ENCODE measurements at places on chromosomes 7 and 10.

- no peak for DNase-seq
These were observed 2.3 kb upstream of the FSCN3 start for GRCh38 chr7:127591189-127591588.

DNA sequence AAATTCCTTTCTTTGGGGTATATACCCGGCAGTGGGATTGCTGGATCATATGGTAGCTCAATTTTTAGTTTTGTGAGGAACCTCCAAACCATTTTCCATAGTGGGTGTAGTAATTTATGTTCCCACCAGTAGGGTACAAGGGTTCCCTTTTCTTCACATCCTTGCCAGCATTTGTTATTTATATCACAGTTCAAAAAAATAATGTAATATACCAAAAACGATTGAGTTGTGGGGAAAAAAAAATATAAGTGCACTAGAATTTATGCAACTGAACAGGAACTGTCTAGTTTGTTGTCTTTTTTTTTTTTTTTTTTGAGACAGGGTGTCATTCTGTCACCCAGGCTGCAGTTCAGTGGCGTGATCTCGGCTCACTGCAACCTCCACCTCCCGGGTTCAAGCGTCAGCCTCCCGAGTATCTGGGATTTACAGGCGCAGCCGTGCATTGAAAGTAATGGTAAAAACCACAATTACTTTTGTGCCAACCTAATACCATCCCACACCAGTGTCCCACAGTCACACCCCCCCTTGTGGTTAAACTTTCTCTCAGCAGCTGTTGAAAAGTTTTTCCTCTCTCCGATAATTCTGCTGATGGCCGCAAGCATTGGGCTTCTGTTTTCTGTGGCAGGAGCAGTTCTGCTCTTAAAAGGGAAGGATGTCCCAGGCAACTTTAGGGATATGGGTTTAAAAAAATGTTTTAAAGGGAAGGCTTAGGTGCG, 6.8 kb upstream of the LAT2 start:
- no peak for DNase-seq

GRCh38 chr7:2215851-2216250, 16.9 kb downstream of the MAD1L1 start:
- DNase-seq, result no peak

GRCh38 chr7:47763063-47763974, 181.4 kb upstream of the TNS3 start:
- no peak for DNase-seq

DNA sequence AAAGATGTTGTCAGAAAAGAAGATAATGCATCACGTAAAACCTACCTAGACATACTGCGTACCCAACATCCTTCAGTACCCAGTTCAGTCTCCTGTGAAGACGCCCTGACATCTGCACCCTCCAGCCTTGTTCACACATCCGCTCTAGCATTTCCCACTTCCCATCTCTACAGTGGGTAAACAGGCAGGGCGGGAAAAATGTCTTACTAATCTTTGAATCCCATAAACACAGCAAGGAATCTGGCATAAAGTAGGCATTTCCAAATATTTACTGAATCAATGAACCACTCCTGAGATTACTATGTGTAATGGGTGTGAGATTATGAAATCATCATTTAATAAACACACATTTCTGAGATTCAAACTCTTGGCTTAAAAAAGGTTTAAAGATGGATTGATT, 132.8 kb downstream of the GLI3 start:
- DNase-seq, result no peak

- no peak for DNase-seq
These were observed 275.6 kb upstream of the AOAH start for GRCh38 chr7:36999626-37000485.

- peak; percentile 12 for DNase-seq
These were observed 132.4 kb downstream of the FAM53B start for GRCh38 chr10:124611738-124612137.

DNA sequence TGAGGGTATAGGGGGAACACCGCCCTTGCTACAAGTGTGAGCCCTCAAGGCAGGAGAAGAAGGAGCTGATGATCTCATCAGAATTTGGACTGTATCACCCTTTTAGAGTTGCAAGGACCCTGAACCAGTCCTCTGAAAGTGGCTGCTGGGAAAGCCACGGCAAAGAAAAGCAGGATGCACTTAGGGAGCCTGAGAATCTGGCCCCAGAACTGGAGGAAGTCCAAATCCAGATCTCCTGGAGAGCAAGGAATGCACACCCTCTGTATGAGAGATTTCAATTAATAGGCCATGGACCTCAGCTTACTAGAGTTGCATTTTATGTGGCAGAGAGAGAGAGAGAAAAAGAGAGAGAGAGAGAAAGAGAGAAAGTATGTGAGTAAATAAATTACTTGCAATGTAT, 662.9 kb downstream of the CCSER2 start:
- DNase-seq, result no peak

DNA sequence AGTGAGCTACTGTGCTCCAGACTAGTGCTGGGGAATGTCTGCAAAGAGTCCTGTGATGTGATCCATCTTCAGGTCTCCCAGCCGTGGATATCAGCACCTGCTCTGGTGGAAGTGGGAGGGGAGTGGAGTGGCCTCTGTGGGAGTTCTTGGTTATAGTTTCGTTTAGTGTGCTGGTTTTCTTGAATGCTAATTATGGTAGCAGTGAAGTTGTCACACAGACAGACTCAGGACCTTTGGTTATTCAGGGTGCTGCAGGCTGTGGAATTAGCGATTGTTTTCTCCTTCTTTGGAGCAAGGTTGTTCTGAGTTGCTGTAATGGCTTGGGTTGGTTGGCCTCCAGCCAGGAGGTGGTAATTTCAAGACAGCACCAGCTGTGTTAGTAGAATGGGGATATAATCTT, 132.7 kb upstream of the HGF start:
- no peak for DNase-seq

GRCh38 chr10:125189162-125189561, 28.8 kb upstream of the CTBP2 start:
- DNase-seq, result no peak

- DNase-seq, result no peak
These were observed 18.8 kb downstream of the TMEM196 start for GRCh38 chr7:19754521-19755116.

GRCh38 chr10:48446785-48447184, 140.3 kb downstream of the MAPK8 start:
- no peak for DNase-seq

GRCh38 chr10:124688889-124689670, 55.1 kb downstream of the FAM53B start:
- no peak for DNase-seq

GRCh38 chr10:35572583-35572982, 32.6 kb upstream of the GJD4 start:
- DNase-seq, result no peak

DNA sequence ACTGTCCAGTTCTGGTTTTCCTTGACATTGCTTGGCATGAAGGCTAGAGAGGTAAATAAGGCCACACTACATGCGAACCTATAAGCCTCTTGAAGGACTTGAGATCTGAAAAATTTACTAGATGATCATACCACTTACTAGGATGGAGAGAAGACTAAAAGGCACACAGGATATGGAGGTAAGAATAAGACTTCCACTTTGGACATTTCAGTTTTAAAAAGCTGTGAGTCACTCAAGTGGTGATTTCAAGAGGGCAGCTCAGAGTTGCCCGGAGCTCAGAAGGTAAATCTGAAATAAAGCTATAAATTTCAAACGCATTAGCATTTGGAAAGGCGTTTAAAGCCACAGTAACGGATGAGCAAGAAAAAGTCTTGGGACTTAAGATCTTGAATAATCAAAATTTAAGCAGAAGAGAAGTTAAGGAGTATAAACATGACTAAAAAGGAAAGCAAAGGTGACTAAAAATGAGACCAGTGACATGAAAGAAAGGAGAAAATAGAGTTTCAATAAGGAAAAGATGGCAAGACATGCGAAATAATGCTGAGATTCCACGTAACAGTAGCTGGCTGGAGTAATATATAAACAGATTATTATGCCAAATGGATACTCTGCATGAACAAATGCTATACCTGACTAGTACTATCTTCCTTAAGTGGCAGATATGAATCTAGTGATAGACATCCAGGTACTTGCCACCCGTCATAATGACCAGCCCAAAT, 68.3 kb downstream of the SNX13 start:
- DNase-seq, result no peak

GRCh38 chr10:56318816-56319215, 42.2 kb downstream of the ZWINT start:
- no peak for DNase-seq

GRCh38 chr7:6071406-6071805, 40.2 kb downstream of the ANKRD61 start:
- DNase-seq, result no peak

GRCh38 chr10:72764151-72764550, 72.2 kb downstream of the MCU start:
- DNase-seq, result no peak

DNA sequence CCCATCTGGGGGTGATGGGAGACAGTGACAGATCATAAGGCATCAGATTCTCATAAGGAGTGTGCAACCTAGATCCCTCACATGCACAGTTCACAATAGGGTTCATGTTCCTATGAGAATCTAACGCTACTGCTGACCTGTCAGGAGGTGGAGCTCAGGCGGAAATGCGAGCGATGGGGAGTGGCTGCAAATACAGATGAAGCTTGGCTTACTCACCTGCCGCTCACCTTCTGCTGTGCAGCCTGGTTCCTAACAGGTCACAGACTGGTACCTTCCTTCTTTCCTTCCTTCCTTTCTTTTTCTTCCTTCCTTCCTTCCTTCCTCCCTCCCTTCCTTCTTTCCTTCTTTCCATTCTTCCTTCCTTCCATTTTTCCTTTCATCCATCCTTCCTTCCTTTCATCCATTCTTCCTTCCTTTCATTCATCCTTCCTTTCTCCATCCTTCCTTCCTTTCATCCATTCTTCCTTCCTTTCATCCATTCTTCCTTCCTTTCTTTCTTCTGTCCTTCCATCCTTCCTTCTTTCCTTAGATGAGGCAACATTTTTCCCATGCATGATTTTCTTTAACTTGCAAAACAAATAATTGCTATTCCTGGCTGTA, 370.0 kb upstream of the AUTS2 start:
- no peak for DNase-seq

DNA sequence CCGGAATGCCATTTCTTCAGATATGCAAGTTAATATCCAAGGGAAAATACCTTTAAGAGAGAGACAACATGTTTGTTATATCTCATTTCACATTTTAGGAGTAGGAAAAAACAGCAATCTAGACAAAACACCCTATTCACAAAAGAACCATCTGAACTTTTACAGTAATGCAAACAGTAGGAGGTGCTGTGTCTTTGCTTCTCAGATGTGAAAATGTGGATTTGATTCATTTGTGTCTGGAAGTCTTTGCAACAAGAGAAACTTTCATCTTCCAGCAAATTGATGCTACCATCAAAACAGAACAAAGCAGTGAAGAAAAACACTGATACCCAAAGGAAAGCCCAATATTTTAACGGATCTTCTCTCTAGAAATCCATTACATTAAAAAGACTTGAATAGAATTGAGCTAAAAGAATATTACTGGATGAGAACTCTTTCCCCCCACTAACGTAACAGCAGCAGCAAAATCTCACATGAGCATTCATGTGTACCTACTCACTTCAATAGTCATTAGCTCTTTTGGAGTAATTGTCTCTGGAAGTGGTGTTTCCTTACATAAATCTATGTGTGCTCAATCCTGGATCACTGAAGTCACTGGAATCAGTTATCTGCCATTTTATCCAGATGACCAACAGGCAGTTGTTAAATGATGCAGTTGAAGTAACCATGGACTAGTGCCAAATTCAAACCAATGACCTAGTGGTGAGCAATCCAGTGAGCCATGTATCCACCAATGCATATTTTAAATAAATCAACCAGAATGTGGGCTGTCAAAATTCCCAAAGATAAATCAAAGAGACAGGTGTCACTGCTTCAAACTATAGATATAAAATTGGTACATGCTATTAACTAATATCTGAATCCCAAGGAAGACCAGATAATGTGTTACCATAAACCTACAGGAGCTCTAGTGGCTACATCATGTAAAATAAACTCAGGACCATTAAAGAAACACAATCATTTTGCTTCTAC, 1.8 kb downstream of the SEMA3C start:
- no peak for DNase-seq

All from activated CD4-positive, alpha-beta T cell treated with anti-CD3 and anti-CD28 coated beads for 1 hour (primary cell).